ENCODE measurements at places on chromosomes 5 and 9.

GRCh38 chr9:125332527-125332926 lies 70.9 kb downstream of the GAPVD1 start:
- no peak for DNase-seq

- DNase-seq: no peak
Observed at GRCh38 chr5:147756566-147756965, 26.0 kb downstream of the JAKMIP2 start.

GRCh38 chr5:107254214-107254901 lies 416.4 kb downstream of the EFNA5 start:
- DNase-seq: no peak

DNA sequence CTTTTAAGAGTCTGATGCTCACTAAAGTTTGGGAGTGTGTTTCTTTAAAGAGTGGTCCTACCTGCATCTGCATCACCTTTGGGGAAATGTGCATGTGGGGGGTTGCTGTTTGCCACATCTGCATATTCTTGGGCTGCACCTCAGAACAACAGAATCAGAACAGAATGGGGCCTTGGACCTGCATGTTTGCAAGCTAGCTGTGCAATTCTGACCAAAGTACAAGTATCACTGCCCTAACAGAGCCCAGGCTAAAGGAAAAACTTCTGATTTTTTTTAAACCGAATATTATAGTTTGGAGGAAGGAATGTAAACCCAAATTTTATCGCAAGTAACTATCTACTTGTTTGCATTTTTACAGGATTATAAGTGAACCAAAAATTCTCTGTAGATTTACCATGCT lies 34.2 kb upstream of the PRLR start:
- no peak for DNase-seq

GRCh38 chr5:74380193-74380592 lies 260.3 kb downstream of the ENC1 start:
- DNase-seq: no peak
